ENCODE measurements at places on chromosomes 13 and 19.
A peak's percentile ranks its signal among the peaks of the same experiment; 100 is the strongest.

DNA sequence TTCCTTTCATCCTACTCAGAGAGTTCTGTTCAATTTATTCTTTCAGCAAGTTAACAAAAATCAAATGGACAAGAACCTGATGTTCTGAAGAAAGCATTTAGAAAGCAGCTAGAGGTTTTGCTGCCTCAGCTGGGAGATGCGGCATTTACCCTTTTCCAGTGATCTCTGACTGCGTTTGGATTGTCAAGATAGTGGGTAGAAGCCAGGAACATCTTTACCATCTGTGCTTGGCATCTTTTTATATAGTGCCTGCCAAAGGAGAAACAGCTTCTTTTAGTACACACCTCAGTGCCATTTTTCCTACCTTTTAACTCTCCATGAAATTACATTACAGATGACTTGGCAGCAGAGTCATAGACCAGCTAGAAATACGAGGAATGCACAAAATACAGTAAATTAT is 680.8 kb downstream of the SLITRK1 start:
- no peak for DNase-seq

DNA sequence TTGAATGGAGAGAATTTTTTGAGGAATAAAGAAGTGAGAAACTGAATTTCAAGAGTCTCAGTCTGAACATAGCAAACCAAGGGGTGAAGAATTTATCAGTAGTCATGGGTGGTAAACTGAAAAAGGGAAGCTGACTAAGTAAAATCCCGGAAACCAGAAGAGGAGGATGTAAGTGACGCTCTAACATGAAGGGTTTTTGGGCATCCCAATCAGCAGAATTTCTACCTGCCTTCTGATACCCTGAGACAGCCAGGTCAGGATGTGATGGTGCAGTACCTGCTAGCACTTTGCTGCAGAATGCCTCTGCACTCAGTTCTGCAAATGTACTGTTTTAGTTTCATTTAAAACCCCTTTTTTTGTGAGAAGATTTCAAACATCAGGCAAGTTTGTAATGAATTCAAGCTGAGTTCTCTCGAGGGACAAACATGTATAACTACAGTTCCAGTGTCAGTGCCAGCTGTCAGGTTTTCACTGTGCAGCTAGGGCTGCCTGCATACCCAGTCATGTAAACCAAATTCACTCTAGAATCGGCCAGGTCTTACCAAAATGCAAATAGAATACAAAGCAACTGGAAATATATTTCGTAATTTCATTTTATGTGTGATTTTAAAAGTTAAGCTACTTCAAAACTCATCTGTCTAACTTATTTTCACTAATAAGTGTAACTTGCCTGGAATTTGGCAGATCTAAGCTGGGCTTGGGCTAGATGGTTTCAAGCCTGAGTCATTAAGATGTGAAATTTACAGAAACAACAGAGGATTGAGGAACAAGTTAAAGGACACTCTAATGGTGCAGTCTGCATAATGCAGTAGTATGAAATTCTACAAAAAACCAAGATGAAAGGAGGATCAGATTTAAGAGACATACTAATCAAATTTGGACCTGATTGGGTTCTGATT is 13.8 kb downstream of the METTL21C start:
- no peak for DNase-seq

DNA sequence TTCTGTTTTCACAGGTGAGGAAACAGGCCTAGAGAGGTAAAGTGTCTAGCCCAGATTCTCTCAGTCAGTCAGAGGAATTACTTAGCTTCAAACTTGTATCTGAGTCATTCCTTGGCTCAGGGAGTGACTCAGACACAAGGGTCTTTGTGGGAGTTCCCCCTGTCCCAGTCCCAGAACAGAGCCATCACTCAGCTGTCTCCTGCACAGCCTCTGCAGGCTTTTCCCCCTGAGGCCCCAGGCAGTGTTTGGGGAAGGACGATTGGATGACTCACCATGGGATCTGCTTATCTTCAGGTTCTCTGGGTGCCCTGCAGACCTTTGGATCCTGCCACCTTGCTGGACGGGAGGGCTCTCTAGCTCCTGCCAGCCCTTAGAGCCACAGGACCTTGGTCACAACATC is 13.2 kb downstream of the ZNF793 start:
- DNase-seq = no peak

DNA sequence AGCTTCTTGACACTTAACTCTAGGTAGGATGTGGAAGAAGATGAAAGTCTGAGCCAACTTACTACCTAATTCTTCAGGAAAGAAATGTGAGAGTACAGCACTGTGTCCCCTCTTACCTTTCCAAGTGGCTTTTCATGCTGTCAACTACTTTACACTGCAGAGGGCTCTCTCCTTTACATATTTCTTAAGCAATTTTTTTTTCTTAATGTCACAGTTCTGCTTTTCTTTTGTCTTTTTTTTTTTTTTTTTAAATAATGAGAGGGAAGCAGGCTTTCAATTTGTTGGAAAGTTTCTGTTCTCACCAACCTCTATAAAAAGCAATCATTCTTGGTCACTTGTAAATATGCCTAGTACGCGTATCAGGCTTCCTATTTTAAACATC is 212.7 kb upstream of the MIR17HG start:
- DNase-seq = no peak

DNA sequence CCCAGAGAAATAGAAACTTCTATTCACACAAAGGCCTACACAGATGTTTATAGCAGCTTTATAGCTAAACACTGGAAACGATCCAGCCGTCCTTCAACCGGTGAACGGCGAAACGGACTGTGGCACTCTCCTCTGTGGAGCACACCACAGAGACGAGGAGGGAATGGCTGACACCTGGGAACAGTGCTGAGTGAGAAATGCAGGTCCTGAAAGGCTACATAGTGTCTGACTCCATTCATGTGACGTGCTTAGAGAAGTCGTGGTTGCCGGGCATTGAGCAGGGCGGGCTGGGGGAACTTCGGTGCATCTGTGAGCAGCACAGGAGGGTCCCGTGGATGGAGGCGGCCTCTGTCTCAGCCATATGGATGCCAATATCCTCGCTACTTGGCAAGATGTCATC is 3.1 kb upstream of the GRK1 start:
- no peak for DNase-seq

DNA sequence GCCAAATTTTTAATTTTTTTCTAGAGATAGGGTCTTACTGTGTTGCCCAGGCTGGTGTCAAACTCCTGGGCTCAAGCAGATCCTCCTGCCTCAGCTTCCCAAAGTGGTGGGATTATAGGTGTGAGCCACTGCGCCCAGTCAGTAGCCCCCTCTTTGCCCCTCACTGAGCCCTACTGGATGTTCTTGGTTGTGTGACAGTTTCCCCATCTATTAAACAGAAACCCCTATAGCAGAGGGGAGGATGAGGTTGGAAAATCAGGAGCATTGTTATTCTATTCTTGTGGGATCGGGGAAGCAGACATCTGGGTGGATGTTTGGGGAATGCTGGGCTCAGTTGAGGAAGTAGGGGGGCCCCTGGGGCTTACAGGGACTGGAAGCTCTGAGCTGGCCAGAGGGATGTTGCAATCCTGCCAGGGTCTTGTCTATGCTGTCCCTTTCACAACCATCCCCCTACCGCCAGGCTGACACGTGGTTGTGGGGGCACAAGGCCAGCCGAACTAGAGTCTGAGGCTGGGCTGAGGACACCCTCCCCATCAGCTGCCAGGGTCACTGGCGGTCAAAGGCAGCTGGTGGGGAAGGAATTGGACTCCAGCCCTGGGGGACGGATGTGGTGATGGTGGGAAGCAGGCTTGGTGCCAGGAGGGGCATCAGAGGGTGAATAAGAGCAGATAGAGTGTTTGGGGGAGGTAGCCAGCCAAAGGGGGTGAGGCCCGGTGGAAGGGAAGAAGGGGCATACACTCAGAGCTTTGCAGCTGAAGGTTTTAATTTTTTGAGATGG is 10.9 kb downstream of the APOC1 start:
- no peak for DNase-seq

DNA sequence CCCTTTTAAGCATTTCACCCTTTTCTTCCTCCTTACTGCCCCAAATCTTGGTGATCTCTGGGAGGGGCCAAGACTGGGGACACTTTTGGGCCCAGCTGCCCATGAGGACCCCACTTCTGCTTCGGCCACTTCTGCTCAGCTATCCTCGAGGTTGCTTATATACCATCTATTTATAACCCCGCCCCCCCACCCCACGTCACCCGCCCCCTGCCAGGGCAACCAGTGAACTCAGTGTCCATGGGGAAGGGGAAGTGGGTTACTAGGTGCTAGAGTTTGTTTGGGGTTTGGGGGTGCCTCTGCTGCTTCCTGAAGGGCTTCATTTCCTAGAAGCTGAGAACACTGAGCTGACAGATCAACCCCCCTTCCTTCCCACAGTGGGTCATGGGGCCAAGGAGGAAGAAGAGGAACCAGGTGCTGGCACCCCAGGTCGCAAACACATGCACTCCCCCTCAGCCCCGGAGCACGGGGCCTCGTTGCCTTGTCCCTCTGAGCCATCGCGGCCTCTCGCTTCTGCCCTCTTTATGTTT is 6.1 kb upstream of the ADGRE5 start:
- DNase-seq = peak; percentile 77

- no peak for DNase-seq
Observed at GRCh38 chr13:75146436-75146835, 335.5 kb downstream of the TBC1D4 start.

DNA sequence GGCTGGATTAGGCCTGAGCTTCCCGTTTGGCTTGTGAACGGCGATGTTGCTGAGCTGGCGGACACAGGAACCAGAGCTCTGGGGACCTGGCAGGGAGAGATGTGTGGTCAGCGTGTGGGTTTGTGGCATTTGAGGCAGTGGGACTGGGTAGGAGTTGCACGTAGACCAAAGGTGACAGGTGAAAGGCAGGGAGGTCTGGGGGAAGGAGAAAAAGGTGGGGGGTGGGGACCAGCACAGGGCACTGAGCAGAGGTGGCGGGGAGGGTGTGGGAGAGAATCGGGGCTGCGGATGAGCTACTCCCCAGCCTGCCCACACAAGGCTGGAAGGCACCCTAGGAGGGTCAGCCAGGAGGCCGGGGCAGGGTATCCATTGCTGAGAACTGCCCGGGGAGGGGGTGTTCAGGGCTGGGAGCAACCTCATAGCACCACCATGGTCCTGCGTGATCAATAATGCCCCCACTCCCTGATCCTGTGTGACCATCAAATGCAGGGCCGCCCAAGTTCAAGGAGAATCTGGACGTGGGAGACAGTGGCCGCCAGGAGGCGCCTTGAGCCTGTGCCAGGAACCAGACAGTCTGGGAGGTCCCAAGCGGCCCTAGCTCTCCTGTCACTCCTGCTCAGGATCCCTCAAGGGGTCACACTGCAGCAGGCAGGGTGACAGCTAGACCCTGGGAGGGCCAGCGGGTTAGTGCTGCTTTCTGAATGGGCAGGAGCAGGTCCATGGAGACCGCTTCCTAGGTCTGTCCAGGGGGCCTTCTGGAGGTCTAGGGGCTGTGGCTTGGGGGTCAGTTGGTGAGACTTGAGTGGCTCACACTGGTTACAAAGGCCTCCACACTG is 12.8 kb upstream of the SELENOW start:
- peak; percentile 35 for DNase-seq

GRCh38 chr13:101979825-101980224 is 422.0 kb downstream of the FGF14 start:
- no peak for DNase-seq

GRCh38 chr13:44686531-44686934 is 110.4 kb upstream of the TSC22D1 start:
- no peak for DNase-seq

DNA sequence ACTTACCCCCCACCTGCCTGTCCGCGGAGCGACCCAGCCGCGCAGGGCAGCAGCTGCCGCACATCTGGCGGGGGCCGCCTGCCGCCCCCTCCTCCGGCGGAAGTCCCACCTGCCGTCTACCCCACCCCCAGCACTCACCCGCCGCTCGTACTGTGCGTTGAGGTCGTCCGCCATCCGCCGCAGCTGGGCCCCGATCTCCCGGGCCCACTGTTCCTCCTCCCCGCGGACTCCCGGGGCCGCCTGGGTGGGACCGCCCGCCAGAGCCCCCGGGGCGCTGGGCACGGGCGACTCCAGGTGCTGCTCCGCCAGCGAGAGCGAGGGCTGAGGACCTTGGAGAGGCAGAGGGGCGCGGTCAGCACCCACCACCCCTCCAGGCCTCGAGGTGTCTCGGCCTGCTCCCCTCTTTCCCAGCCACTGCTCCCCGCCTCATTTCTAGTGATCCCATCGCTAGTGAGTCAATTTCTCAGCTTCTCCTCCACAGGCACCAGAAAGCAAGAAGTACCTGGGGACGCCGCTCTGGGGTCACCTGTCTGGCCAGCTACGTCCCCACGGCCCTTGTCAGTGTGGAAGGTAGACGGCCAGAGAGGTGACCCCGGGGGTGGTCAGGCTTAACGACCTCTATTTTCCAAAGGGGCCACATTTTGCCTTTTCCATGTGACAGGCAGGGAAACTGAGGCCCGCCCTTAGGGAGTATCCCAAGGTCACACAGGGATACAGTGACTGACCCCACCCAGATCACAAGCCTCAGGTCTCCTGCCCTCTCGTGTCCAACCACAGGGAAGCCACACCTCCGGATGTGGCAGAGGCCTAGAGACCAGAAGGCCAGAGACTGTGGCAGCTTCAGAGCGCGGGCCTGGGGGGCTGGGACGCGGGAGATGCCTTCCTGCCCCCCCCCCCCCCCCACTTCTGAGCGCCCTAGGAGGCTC is 4.3 kb downstream of the BBC3 start:
- peak; percentile 50 for DNase-seq

DNA sequence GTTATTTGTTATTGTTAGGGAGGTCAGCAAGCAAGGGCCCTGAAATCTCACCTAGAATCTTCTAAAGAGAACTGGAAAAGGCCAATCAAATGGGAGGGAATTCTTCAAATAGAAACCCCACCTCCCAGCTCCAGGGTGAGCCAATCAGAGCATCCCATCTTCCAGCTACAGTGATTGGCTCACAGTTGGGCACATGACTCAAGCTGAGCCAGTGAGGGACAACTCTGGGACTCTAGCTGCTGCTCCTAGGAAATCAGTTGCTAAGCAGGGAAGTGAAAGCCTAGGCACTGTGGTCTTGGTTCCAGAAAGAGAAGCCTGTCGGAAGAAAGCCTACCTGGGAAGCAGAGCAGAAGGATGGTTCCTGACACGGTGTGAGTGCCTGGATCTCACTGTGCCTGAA is 13.4 kb downstream of the TM6SF2 start:
- no peak for DNase-seq

- DNase-seq = no peak
Observed at GRCh38 chr13:86135856-86136255, 336.6 kb upstream of the SLITRK6 start.

- DNase-seq = no peak
Observed at GRCh38 chr19:2703691-2704216, 1.3 kb upstream of the GNG7 start.

DNA sequence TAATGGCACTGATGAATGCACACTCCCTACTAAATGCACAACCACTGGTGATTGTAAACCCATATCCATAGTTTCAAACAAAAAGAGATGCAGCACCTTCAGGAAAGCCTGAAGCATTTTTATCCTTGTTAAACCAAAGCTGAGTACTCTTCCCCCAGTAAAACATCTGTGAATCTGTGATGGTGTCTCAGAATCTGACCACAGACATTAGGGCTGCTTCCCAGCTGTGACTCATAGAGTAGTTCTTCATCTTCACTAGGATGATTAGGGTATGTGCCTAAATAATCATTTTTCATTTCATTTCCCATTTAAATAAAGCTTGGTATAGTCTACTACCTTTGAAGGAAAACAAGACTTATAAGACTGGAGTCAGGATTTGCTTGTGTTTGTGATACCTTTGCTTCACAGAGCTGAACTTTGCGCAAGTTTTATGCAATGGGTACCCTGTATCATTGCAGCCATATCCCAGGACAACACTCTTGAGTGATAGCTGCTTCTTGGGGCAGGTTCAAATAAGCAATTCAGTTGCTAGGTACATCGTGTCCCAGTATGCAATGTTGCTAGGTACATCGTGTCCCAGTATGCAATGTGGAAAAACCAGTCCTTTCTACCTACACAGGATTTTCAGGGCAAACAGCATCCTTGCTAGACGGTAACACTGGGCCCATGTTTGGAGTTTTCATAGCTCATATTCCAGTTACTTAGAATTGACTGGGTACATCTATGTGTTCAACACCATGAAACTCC is 277.1 kb downstream of the IRS2 start:
- DNase-seq = no peak

Measured in activated gamma-delta T cell treated with Interleukin-2 at 50 U/mL for 16 hours (primary cell).